PC-9 (cell line): ENCODE measurements at places on chromosomes 7 and 10. TPM values are rescaled to one million over a fixed set of nuclear protein-coding genes. Genes with fewer than 3 reads are reported as not detected.

- H3K27me3 ChIP-seq, result no peaks in the 10 kb centered on the region
- H3K36me3 ChIP-seq, result no peaks in the 10 kb centered on the region
- no peaks in the 10 kb centered on the region; the same call in 1 of the 2 replicates for H3K4me1 ChIP-seq
- no peak for DNase-seq
- no peak overlapping the region for H3K4me3 ChIP-seq
Observed at GRCh38 chr10:92747066-92747465, 57.3 kb downstream of the HHEX start.

DNA sequence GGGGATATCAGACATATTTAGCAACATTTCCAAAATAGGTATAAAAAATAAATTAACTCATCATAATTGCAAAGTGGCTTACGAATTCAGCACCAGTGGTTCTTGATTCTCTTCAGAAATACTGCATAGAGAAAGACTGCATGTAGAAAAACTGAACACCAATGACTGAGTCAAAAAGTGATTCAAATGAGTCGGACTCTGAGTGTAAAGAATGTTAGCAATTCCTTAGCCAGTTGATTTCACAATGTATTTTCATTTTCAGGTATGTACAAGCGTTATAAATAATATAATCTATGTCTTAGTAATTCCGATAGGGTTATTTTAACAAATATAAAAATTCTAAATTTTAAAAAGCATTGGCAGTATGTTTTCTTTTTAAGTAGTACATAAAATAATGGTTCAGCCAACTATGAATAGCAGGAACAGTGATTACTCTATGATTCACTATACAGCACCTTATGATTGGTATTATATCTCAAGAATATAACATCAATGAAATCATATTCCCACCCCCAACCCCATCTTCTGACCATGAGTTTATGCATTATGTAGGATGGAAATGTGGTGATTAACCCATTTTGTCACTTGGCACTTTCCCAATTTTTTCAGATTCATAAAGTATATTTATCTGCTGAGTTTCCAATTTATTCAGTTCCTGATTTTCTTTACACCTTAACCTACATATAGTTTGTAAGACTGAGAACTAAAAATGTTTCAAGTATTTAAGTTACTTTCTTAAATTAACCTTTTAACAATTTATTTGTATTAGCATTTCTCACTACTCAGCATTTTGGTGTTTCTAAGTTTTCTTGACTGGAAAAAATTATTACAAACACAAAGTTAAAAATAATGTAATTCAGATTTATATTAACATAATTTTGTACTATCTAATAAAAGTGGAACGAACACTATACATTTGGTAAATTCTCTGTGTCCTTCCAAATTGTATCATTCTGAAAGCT is 33.9 kb downstream of the DNAJC1 start:
- H3K4me3 ChIP-seq, result no peak overlapping the region
- H3K27ac ChIP-seq, result no peak overlapping the region
- no peak for DNase-seq
- H3K27me3 ChIP-seq, result no peaks in the 10 kb centered on the region

DNA sequence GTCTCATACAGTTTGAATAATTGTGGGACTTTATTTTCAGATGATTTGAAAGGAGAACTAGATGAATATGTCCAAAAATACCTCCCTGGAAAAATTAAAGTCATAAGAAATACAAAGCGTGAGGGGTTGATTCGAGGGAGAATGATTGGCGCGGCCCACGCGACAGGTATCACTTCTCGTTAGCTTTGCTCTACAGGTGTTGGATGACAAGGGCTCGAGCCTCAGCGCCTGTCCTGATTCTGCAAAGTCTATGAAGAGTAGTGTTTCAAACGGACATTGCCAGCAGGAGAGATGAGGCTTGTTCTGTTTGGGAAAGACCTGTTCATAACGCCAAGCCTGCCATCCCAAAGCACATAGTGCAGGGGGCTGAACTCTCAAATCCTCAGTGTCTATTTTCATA is 79.7 kb downstream of the GALNT11 start:
- H3K27me3 ChIP-seq, result no peaks in the 10 kb centered on the region
- no peak for DNase-seq
- H3K36me3 ChIP-seq, result no peaks in the 10 kb centered on the region
- no peak overlapping the region for H3K4me3 ChIP-seq

DNA sequence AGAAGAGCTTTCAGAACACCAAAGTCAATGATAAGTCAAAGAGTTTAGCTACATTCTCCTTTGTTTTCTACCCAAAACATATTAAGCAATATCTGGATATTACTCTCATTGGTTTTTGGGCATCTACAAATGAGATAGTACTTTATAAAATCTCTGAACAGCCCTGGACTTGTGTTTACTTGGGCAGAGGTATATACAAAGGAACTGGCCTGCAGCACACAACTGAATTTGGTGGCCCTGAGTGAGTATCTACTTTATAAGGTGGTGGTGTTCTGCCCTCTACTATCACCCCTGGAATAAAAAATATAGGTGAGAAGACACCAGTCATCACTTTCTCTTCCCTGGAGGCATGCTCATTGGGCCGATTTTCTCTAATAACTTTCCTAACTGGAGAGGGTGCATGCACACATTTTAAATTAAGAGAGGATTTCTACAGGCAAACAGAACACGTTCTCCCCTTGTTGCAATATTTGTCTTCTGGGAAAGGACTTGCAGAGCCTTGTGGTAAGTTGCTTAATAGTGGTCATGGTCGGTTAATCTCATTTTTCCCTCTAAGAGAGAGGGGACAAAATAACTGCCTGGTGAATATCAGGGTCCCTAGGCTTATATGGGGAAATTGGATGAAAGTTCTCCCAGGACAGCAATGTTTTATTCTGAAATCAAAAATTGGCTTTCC is 41.1 kb downstream of the OTUD1 start:
- no peaks in the 10 kb centered on the region for H3K27me3 ChIP-seq

GRCh38 chr10:14330388-14331061 is at the start of gene FRMD4A:
Gene FRMD4A (minus strand): TSS chr10:14330924.
- no peaks in the 10 kb centered on the region for H3K36me3 ChIP-seq
- no peak within 1 kb of the TSS for H3K27ac ChIP-seq
- no peak for DNase-seq

- H3K4me3 ChIP-seq, result no peak overlapping the region
- no peak overlapping the region for H3K27ac ChIP-seq
- no peaks in the 10 kb centered on the region for H3K36me3 ChIP-seq
Observed at GRCh38 chr7:131284702-131285419, 42.8 kb upstream of the MKLN1 start.

GRCh38 chr10:73493781-73494180 is 2.0 kb downstream of the PPP3CB start:
- no peaks in the 10 kb centered on the region for H3K27me3 ChIP-seq
- peak overlapping the region; percentile 64; the same call in 1 of the 2 replicates for H3K4me3 ChIP-seq
- DNase-seq, result peak; percentile 60
- peak overlapping the region; percentile 77; the same call in 1 of the 2 replicates for H3K27ac ChIP-seq
- no peaks in the 10 kb centered on the region for H3K36me3 ChIP-seq

DNA sequence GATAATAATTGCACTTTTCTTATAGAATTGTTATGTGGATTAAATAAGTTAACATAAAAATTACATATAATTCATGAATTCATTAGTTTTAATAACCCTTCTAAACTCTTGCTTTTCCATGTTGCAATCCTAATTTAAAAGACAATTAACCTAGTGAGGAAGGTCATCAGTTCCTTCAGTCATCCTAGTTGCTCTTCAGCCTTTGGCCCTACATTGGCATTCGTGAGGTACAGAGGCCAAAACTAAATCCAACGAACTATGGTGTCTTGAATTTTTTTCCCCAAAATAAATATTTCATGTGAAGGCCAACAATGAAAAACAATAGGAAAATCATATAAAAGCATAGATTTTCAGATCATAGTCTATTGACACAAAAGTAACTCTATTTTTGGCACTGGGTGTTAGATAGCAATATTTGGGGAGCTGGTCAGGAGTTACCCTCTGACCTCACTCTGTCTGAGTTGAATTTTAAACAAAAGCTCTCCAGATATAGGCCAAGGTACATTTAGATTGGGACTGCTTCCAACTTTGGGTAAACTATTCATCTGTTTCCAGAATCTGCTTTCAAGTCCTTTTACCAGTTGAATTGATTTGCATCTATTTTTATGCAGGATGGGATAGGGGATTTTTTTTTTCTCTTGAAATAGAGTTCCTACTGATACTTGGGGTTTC is 104.5 kb downstream of the SEM1 start:
- H3K27me3 ChIP-seq, result no peaks in the 10 kb centered on the region
- no peak overlapping the region for H3K4me3 ChIP-seq
- no peaks in the 10 kb centered on the region for H3K36me3 ChIP-seq
- no peak overlapping the region for H3K27ac ChIP-seq

GRCh38 chr7:8211725-8212096 is 50.3 kb downstream of the ICA1 start:
- peaks cover 2% of the 10 kb centered on the region; the same call in 1 of the 2 replicates for H3K36me3 ChIP-seq
- no peak for DNase-seq
- peaks cover 40% of the 10 kb centered on the region for H3K4me1 ChIP-seq
- no peaks in the 10 kb centered on the region for H3K27me3 ChIP-seq

DNA sequence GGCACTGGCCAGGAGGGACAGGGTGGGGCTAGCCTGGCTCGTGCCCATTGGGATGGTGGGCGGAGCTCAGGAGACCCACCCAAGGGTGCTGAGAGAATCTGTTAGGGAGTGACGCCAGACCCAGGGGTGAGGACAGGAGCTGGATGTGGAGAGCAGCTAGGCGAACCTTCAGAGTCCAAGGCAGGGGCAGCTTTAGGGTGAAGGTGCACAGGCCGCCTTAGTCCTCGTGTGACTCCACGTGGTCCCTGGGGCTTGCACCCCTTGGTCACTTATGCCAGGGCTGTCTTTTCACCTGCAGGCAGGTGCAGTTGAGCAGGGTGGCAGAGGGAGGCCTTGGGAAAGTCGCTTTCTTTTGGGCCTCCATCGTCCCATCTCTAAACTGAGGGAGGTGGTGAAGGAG is 4.3 kb downstream of the RAMP3 start:
- H3K4me3 ChIP-seq, result no peak overlapping the region
- DNase-seq, result no peak
- no peak overlapping the region for H3K27ac ChIP-seq

DNA sequence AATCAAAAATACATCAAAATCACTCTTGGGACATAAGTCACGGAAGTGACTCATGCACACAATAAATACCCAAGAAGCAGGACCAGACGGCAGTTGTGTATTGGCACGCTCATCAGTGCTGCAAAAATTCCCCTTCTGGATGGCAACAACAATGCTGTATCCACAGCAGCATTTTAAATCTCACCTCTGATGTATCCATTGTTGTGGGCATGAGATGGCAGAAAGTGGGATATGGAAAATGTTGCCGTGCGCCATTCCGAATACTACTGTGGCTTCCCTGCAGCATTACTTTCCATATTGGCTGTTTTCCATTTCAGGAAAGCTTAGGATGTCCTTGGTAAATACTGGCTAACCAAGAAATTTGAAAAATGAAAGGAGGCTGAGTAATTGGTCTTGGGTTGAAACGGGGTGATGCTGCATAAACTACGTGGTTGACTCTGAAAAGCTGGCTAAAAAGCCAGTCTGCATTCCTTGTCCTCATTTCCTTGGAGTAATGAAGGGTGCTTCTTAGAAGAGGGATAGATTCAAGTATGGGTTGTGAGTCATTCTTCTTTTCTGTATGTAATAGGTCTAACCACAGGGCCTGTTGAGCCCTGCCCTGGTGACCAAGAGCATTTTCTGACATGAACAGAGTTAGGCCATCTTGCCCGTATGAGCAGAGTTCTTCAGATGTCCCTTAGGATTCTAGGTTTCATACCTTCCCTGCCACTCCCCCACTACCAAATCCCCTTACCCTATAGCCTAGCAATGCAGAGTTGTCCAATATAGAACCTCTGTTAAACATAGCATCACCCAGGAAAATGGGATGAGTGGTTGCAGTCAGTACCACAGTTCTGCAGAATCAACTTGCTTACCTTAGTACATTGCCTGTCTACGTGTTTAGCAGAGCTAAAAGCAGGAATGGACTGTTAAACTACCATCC is 36.3 kb upstream of the TOMM7 start:
- no peak overlapping the region for H3K4me3 ChIP-seq
- H3K27me3 ChIP-seq, result no peaks in the 10 kb centered on the region
- peak; percentile 83 for DNase-seq
- peaks cover 41% of the 10 kb centered on the region for H3K4me1 ChIP-seq

- DNase-seq, result no peak
- no peak overlapping the region for H3K4me3 ChIP-seq
- no peaks in the 10 kb centered on the region for H3K36me3 ChIP-seq
- H3K27ac ChIP-seq, result no peak overlapping the region
- no peaks in the 10 kb centered on the region for H3K27me3 ChIP-seq
Observed at GRCh38 chr7:6317797-6318438, 45.5 kb upstream of the CYTH3 start.

DNA sequence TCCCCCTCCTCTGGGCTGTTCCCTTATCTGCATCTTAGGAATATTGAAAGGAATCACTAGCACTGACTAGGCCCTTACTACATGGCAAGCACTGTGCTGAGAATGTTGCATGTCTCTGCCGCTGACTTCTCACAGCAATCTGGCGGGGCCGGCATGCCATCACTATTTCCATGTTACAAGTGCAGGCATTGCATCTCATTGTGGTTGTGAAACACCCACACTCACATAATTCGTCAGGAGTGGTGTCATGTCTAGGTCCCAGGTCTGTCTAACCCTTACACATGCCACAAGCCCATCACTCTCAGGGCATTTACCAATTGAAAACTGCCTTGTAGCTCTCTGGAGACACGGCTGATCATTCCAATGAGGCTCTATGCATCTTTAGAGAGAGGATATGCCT is 8.5 kb upstream of the IL2RA start:
- no peak overlapping the region for H3K4me3 ChIP-seq
- H3K27ac ChIP-seq, result no peak overlapping the region
- no peak for DNase-seq

- no peaks in the 10 kb centered on the region for H3K4me1 ChIP-seq
- no peaks in the 10 kb centered on the region for H3K36me3 ChIP-seq
- no peak for DNase-seq
- no peaks in the 10 kb centered on the region for H3K27me3 ChIP-seq
- no peak overlapping the region for H3K27ac ChIP-seq
- H3K4me3 ChIP-seq, result no peak overlapping the region
Observed at GRCh38 chr7:70142247-70142932, 544.1 kb downstream of the AUTS2 start.

- no peak for DNase-seq
- no peaks in the 10 kb centered on the region for H3K36me3 ChIP-seq
- H3K4me3 ChIP-seq, result no peak overlapping the region
- no peaks in the 10 kb centered on the region for H3K27me3 ChIP-seq
- no peak overlapping the region for H3K27ac ChIP-seq
- H3K4me1 ChIP-seq, result no peaks in the 10 kb centered on the region
Observed at GRCh38 chr7:20275637-20276036, 55.1 kb upstream of the ITGB8 start.

- peaks cover 35% of the 10 kb centered on the region; the same call in 1 of the 2 replicates for H3K36me3 ChIP-seq
- no peak overlapping the region for H3K27ac ChIP-seq
- no peak for DNase-seq
- H3K4me3 ChIP-seq, result no peak overlapping the region
Observed at GRCh38 chr7:26857506-26858240, 6.7 kb downstream of the SKAP2 start.

The OR2A42 gene
- not detected in 2 replicates for total RNA-seq

The PRLHR gene
- total RNA-seq, result not detected in 2 replicates

The SEMA4G gene
- 0.70 and 0.83 TPM in 2 replicates for total RNA-seq

The ODAD2 gene
- not detected in 2 replicates for total RNA-seq

The EVX1 gene
- not detected in 2 replicates for total RNA-seq

The PRKAG2 gene
- total RNA-seq, result 32.6 and 37.3 TPM in 2 replicates
